Naive thymus-derived CD4-positive, alpha-beta T cell (primary cell): ENCODE measurements at places on chromosomes 2 and 18. TPM values are rescaled to one million over a fixed set of nuclear protein-coding genes. Genes with fewer than 3 reads are reported as not detected.

The MYL12A gene
- 331 TPM for total RNA-seq

The KLHL41 gene
- total RNA-seq = not detected

The DSG4 gene
- total RNA-seq = not detected

The ATG16L1 gene
- total RNA-seq = 83.3 TPM

The CYTIP gene
- 363 and 380 TPM in 2 replicates for total RNA-seq

GRCh38 chr2:97953853-97954252 lies 41.9 kb downstream of the TMEM131 start:
- no peak overlapping the region for H3K4me3 ChIP-seq
- H3K36me3 ChIP-seq = no peaks in the 10 kb centered on the region
- H3K27me3 ChIP-seq = no peaks in the 10 kb centered on the region

GRCh38 chr2:8872821-8873432 lies 35.5 kb upstream of the KIDINS220 start:
- H3K27ac ChIP-seq = no peak overlapping the region
- DNase-seq = peak; percentile 12
- no peak overlapping the region for H3K4me3 ChIP-seq
- H3K4me1 ChIP-seq = no peaks in the 10 kb centered on the region
- H3K36me3 ChIP-seq = no peaks in the 10 kb centered on the region

- no peaks in the 10 kb centered on the region for H3K4me1 ChIP-seq
- H3K36me3 ChIP-seq = no peaks in the 10 kb centered on the region
- H3K27me3 ChIP-seq = no peaks in the 10 kb centered on the region
- no peak overlapping the region for H3K4me3 ChIP-seq
- no peak overlapping the region for H3K27ac ChIP-seq
- DNase-seq = no peak
These were observed 141.3 kb downstream of the GBX2 start for GRCh38 chr2:236026841-236027240.

DNA sequence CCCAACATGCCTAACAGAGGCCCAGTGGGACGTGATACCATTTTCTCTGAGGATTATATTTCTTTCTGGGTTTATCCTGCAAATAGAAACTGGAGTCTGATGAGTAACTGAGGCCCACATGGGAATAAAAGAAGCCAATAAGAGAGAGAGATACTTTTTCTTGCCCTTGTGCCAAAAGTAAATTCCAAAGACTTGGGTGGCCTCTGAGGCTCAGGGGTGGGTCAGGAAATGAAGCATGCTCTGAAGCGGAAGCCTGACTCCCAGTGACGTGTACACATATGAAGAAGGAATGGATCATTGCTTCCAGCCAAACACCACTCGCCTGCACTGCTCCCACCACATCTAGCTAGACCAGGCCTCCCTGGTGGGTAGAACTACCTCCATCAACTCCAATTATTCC lies 273.6 kb upstream of the NCKAP5 start:
- no peaks in the 10 kb centered on the region for H3K36me3 ChIP-seq
- no peak for DNase-seq
- H3K4me3 ChIP-seq = no peak overlapping the region
- no peaks in the 10 kb centered on the region for H3K4me1 ChIP-seq
- no peak overlapping the region for H3K27ac ChIP-seq
- H3K27me3 ChIP-seq = no peaks in the 10 kb centered on the region

GRCh38 chr2:77017355-77017745 lies 504.8 kb downstream of the LRRTM4 start:
- DNase-seq = no peak
- no peak overlapping the region for H3K4me3 ChIP-seq
- H3K4me1 ChIP-seq = no peaks in the 10 kb centered on the region
- H3K36me3 ChIP-seq = no peaks in the 10 kb centered on the region
- no peak overlapping the region for H3K27ac ChIP-seq

DNA sequence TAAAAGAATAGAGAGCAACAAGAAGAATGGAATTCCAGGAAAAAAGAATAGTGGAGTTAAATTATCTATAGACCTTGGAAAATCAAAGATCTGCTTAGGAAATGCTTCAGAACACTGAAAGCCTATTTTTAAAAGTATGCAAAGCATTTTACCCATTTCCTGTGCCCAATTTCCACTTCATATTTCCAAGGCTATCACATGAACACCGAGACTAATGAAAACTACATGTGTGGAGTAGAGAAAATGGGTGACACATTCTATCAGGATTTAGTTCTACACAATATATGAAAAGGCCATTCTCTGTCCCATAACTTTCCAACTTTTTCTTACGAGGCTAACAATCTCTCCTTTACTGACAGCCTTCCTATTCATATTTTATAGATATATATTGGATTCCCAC lies 279.4 kb downstream of the CCDC178 start:
- no peaks in the 10 kb centered on the region for H3K4me1 ChIP-seq
- no peak overlapping the region for H3K27ac ChIP-seq
- no peak overlapping the region for H3K4me3 ChIP-seq

DNA sequence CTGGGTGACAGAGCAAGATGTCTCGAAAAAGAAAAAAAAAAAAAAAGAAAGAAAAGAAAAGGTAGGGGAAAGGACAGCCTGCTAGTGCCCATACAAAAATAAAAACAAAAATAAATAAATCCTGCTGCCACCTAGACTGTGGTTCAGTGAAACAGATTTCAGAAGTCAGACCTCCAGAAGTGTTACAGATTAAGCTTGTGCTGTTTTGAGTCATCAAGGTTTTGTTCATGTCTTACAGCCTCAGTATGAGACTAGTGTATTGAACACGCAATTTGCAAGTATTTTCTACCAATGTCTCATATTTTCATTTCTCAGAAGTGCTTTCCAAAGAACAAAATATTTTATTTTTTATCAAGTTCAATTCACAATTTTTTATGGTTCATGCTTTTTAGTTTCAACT lies 720.4 kb upstream of the GYPC start:
- H3K4me1 ChIP-seq = no peaks in the 10 kb centered on the region
- no peaks in the 10 kb centered on the region for H3K36me3 ChIP-seq
- no peak for DNase-seq

GRCh38 chr2:191686729-191687128 lies 8.8 kb downstream of the NABP1 start:
- DNase-seq = no peak
- no peaks in the 10 kb centered on the region for H3K27me3 ChIP-seq
- no peak overlapping the region for H3K27ac ChIP-seq
- H3K4me3 ChIP-seq = no peak overlapping the region
- H3K36me3 ChIP-seq = peaks cover 42% of the 10 kb centered on the region
- peaks cover 17% of the 10 kb centered on the region for H3K4me1 ChIP-seq

GRCh38 chr2:30645081-30645744 lies 162.0 kb downstream of the CAPN13 start:
- no peaks in the 10 kb centered on the region for H3K36me3 ChIP-seq
- DNase-seq = no peak
- H3K27ac ChIP-seq = no peak overlapping the region
- H3K4me3 ChIP-seq = no peak overlapping the region
- no peaks in the 10 kb centered on the region for H3K27me3 ChIP-seq

GRCh38 chr18:22538426-22538825 lies 120.7 kb upstream of the CTAGE1 start:
- no peak overlapping the region for H3K4me3 ChIP-seq
- no peak for DNase-seq
- no peaks in the 10 kb centered on the region for H3K4me1 ChIP-seq
- H3K36me3 ChIP-seq = no peaks in the 10 kb centered on the region
- H3K27ac ChIP-seq = no peak overlapping the region
